ENCODE measurements at places on chromosomes 2 and 18.

DNA sequence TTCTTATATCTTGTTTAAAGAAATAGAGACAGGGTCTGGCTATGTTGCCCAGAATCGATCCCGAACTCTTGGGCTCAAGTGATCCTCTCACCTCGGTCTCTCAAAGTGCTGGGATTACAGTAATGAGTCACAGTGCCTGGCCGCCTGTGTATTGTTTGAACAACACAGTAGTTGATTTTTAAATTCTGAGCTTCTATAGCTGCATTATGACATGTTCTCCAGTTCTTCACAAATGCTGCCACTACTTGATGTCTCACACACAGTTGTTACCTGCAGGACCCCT, 7.7 kb upstream of the RHOB start:
- DNase-seq: no peak

DNA sequence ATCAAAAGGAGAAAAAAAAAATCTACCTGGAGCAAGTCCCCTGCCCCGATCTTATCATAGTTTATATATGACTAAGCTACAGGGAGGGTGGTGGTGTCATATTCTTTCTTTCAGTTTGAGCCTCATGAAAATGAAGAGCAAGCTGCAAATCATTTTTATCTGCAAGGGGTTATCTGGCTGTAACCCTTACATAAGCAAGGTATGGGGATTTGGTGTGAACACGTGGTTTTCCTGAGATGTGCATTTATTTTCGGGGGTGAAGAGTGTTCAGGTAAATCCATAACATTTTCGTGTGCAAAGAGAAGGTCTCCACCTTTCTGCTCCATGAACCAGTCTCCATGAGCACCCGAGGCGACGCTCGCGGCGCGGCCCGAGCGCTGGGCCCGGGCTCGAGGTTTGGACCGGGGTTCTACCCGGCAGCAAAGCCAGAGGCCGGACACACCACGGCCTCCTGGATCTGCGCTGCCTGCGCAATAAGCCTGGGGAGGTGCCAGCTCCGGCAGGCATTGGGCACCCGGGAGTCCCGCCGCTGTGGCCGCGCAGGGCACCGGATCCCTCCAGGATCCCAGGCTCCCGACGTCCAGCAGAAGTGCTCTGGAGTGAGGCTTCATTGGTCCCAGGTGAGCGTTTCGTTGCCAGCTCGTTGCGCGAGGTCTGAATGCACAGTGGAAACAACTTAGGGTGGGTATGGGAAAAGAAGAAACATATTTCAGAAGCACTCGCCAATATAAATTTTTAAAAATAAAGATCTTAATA, 36.1 kb upstream of the GPD2 start:
- DNase-seq: peak; percentile 37

DNA sequence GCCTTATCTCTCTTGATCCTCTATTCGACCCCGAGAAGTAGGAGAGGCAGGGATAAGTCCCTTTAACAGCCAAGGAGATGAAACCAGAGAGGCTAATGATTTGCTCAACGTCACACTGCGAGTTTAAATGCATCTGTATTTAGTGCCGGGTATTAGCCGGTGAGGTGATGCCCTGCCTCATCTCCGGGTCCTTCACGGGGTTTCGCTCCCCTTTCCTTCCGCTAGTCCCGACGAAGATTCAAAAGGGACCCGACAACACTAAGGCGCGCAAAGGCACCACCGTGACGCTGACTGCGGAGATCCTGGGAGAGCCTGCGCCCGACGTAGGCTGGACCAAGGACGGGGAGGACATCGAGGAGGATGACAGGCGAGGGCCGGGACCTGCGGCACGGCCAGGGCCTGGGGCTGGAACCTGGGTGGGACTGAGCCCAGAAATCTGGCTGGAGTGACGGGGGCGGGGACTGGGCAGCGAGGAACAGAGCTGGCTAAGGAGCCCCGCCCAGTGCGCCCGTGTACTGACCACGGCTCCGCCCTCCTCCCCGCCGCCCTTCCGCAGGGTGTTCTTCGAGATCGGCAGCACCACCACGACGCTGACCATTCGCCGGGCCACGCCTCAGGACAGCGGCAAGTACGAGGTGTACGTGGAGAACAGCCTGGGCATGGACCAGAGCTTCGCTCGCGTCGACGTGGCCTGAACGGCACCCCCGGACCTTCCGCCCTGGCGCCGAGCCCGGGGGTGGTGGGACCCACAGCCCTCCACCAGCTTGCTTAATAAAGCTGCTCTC, 1.0 kb upstream of the GMPPA start:
- no peak for DNase-seq

- peak; percentile 99 for DNase-seq
Observed at GRCh38 chr2:173448938-173449471, 94.3 kb downstream of the CDCA7 start.

- DNase-seq: no peak
Observed at GRCh38 chr2:239773228-239774141, 251.7 kb downstream of the NDUFA10 start.

GRCh38 chr2:16405551-16405950, 260.1 kb downstream of the CYRIA start:
- no peak for DNase-seq

- no peak for DNase-seq
Observed at GRCh38 chr2:11869391-11869991, 123.1 kb downstream of the LPIN1 start.

- DNase-seq: no peak
Observed at GRCh38 chr2:151111599-151112278, 149.9 kb downstream of the RBM43 start.

DNA sequence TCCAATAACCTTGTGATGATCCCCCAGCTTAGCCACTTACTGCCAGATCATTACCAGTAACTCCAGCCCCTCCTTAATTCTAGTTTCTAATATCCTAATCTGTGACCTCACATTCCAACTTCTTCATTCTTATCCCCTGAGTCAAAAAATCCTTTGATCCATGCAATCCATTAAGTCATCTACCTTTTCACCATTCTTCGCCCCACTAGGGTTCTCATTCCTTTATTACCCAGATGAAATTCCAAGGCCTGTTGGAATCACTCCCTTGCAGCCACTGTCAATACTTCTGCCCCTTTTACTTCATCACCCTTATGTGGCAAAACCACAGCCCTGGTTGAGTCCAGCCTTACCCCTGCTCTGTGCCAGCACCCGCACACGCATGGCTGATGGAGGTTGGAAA, 20.3 kb upstream of the IL36G start:
- DNase-seq: no peak

GRCh38 chr2:86608832-86609410, 14.7 kb downstream of the RNF103 start:
- DNase-seq: no peak

DNA sequence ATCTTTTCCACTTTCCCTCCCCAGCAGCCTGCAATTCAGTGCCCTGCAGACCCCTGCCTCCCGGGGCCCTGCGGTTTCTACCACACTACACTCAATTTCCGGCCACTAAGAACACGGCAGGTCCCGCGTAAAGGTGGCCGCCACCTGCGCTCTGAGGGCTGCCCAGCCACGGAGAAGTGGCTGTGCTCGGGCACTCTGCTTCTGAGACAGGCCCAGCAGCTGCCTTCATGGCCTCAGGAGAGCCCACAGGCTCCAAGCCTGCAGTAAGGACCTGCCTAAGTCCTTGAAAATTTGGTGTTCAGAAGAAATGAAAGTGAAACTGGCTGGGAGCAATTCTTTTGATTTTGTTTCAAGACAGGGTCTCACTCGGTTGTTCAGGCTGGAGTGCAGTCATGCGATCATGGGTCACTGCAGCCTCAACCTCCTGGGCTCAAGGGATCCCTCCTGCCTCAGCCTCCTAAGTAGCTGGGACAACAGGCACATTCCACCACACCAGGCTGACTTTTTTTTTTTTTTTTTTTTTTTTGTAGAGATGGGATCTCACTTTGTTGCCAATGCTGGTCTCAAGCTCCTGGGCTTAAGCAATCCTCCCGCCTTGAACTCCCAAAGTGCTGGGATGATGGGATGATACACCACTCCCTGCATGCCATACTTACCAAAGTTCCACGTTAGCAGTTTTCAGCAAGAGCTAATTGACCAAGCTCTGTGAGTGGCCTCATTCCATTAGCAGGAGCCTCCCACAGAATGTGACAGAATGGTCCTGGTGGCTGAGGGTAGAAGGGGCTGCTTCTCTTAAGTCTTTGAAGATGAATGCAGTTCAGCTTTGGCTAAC, 14.6 kb upstream of the ALPP start:
- no peak for DNase-seq

DNA sequence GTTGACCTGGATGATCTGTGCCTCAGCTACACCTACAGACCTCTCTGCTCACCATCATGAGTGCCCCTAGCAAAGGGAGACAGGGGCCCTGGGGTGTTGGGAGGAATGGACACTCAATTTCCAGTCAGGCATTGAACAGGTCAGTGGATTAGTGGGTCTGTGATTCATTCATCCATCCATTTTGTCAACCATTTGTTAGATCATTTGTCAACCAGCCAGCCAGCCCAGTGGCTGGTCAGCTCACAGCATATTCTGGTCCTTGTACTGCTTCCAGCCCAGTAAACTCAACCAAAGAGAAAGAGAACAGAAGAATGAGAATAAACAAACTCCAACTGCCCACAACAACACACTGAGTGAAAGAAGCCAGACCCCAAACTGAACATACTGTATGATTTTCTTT, 4.6 kb upstream of the KLF11 start:
- no peak for DNase-seq

DNA sequence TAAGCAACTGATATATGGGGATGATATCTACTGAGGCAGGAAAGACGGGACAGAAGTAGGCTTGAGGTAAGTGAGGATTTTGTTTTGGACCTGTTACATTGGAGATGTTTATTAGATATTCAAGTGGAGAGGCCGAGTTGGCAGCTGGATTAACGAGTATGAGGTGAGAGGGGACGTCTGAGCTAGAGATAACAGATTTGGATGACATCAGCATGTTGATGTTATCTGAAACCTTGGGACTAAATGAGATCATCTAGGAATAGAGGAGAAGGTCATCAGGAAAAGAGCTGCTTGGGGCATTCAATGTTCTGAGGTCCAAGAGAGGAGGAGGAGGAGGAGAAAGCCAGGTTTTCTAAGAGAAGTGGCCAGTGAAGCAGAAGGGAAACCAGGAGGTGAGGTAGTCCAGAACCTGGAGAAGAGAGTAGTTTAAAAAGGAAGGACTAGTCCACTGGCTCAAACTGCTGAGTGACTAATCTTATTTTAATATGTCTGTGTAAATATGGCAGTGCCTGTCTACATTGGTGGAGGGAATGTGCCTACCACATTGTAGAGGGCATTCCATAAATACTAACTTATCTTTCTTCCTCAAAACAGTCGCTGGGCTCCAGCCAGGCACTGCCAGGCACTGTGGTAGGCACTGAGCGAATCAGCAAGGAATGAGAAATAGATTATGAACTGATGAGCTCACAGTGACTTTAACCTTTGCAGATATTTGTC, 488.3 kb downstream of the DLGAP1 start:
- no peak for DNase-seq

All from NCI-H1694 (cell line).